ENCODE measurements at places on chromosomes 5 and 9. TPM values are rescaled to one million over a fixed set of nuclear protein-coding genes. Genes with fewer than 3 reads are reported as not detected.
A peak's percentile ranks its signal among the peaks of the same experiment; 100 is the strongest.

The TLX3 gene
- not detected for total RNA-seq

The STXBP1 gene
- 113 TPM for total RNA-seq

The SUB1 gene
- 147 TPM for total RNA-seq

The PPIC gene
- 25.1 TPM for total RNA-seq

The GOLGA2 gene
- total RNA-seq = 119 TPM

The PCDHA4 gene
- total RNA-seq = 0.85 TPM

The SPEF2 gene
- total RNA-seq = 14.4 TPM

The JAKMIP2 gene
- total RNA-seq = 14.6 TPM

DNA sequence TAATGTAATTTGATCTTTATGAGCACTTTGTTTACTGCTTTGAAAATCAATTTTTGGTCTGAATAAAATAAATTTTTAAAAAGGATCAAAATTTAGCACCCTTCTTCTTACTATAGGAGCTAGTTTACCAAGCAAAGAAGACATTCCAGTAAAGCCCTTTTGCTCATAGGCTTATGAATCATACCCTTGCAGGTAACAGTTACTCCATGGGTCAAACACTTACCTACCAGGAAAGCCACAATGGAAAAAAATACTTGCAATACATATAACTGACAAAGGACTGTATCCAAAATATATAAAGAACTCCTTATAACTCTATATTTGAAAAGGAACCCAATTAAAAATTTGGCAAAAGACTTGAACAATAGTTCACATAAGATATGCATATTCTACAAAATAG is 66.6 kb downstream of the SHOC1 start:
- no peak for DNase-seq

DNA sequence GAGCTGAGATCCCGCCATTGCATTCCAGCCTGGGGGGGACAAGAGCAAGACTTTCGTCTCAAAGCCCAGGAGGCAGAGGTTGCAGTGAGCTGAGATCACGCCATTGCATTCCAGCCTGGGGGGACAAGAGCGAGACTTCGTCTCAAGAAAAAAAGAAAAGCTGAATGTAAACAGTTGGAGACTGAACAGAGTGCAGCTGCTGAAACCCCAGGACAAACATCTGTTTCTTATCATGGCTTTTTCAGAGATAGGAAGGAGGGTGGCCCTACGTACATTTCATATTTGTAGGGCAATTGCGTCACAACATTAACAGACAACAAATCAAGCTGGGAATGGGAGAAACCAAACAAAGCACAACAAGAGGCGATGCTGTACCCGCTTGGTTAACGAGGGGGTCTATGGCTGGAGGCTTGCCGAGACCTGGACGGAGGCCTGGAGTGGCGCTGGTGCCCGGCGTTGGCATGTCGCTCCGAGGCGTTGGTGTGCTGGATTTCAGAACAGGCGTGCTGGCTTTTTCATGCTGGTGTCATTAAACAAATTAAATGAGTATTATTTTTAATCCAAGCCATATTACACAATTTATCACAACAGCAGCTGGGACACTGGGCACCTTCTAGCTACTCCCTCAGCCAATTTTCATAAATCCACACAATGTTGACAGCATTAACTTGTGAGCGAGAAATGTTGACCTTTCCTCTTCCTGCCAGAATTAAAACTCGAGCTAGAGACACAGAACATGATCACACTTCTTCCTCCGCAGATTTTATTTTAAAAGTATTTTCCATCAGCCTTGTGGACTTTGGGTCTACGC is 76.1 kb downstream of the TLE1 start:
- DNase-seq = peak; percentile 80

DNA sequence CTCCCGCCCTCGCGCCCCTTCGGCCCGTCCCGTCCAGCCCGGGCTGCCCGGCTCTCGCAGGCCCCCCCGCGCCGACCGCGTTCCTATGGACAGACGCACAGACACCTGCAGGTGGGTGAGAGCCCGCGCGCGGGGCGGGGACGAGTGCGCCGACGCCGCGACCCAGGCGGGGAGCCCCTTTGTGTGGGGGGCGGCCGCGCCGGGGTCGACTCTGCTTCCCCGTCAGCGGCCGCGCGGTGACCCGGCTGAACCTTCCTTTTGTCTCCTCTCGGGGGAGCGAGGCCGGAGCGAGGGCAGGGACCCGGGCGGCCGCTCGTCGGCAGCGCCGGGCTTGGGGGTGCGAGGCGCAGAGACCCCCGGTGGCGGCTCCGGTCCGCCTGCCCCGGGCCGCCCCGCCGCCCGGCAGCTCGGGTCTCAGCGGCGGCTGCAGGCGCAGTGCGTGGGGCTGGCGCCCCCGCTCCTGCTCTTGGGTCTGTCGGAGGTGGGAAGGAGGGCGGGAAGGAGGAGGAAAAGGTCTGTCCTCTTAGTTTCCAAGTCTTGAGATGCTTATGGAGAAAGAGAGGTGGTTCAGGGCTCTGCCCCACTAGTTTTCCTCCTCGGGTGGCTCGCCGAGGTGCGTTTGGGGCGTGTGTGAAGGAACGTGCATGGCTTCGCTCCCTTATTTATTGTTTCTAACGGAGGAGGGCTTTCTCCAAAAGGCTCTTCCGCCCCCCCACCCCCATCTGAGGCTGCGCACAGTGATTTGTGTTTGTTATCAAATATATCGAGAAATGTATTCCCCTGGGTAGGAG is 576 bp downstream of the KIAA1958 start:
- peak; percentile 76 for DNase-seq

DNA sequence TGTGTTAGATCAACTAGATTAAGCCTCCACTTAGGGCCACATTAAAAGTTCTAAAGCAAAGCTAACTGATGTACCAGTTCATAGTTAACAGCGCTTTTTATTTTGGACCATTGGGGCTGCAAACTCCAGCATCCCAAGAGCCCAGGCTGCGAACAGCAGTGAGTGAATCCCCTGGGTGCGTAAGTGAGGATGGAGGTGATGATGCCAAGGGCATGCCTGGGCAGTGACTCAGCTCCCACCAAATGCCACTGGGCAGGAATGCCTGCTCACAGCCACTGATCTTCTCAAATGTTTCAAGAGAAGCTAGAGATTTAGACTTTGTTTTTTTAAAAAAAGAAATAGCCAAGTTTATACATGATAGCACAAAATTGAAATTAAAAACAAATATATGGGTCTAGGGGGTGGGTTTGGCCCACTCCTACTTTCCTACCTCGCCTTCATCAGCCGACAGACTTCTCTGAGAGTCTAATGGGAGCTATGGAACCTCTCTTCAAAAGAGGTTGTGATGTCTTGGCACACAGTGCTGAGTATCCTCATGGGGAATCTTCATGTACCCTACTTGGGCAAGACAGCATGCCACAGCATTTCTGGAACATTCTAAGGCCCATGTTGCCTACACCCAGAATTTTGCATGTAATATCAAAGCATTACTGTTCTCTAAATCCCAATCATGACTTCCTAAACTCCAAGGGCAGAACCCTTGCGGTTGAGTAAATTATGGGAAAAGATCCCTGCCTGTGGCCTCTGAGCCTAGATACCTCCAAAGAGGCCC is 398.1 kb downstream of the EBF1 start:
- no peak for DNase-seq

DNA sequence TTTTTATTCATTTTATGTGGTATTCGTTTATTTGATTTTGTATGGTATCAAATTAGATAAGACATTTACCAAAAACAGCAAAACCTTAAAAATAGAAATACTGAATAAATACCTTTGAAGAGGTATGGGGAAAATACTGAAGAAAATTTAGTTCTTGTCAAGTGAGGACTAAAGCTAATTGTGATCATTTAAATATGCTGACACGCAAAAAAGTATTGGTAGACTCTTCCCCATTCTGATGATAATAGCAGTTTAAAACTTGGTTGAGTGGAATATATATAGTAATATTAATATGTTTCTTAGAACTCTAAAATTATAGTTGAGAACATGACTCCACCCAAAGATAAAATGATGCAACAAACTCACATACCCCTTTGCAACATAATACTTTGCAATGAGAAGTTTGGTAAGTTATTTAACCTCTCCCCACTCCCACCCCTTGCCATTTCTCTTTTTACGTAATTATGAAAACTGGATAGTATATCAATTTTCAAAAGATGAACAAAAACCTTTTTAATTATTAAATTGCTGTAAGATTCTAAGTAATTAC is 30.1 kb upstream of the SNX24 start:
- no peak for DNase-seq

DNA sequence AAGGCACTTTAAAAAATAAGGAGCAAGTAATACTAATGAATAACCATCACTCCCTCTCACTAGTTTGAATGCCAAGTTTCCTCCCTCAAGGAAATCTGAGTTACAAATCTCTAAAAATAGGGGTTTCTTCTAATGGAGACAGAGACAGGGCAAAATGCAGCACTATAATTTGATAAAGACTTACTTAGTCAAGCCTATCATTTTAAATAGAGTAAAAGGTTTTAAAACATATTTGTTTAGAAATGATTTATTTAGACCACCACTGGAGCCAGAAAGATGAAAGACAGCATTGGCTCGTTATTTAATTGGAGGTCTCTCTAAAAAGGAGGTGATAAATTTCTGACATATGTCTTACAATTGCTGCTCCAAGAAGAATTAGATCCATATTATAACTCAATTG is 228.7 kb downstream of the TLE1 start:
- DNase-seq = no peak

GRCh38 chr9:100437860-100438805 is 11.2 kb downstream of the MSANTD3 start:
- DNase-seq = peak; percentile 84

GRCh38 chr9:20237686-20238085 is 384.6 kb downstream of the MLLT3 start:
- no peak for DNase-seq

DNA sequence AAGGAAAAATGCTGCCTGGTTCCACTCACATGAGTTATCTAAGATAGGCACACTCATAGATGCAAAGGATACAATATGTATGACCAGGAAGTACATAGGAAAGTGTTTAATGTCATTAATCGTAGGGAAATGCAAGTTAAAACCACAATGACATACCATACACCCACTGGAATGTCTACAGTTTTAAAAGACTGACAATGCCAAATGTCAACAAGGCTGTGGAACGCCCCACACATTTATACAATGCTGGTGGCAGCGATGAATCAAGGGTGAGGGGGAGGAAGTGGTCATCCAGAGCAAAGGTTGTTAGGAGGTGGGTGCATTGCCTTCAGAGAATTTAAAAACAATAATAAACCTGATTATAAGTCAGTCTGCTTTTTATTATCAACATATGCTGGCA is 437.8 kb downstream of the ARHGEF28 start:
- no peak for DNase-seq

GRCh38 chr9:110153431-110153830 is 54.5 kb downstream of the C9orf152 start:
- no peak for DNase-seq

GRCh38 chr5:68415177-68416085 is 199.9 kb downstream of the PIK3R1 start:
- no peak for DNase-seq

DNA sequence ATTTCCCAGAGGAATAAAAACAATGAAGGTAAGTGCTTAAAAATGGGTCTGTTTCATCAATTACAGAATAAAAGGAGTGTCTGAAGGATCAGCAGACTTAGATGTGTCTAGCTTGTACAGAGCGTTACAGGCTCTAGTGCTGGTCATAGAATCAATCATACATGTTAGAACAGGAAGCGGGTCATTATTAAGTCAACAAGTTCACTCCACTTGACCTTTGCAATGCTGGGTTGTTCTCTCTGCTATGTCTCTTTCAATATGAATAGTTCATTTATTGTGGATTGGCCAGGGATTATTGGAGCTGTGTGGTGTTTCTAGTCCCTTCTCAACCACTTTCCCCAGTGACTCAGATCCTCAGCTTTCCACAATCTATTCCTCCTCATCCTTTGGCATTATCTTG is 20.7 kb upstream of the EGFLAM start:
- no peak for DNase-seq

DNA sequence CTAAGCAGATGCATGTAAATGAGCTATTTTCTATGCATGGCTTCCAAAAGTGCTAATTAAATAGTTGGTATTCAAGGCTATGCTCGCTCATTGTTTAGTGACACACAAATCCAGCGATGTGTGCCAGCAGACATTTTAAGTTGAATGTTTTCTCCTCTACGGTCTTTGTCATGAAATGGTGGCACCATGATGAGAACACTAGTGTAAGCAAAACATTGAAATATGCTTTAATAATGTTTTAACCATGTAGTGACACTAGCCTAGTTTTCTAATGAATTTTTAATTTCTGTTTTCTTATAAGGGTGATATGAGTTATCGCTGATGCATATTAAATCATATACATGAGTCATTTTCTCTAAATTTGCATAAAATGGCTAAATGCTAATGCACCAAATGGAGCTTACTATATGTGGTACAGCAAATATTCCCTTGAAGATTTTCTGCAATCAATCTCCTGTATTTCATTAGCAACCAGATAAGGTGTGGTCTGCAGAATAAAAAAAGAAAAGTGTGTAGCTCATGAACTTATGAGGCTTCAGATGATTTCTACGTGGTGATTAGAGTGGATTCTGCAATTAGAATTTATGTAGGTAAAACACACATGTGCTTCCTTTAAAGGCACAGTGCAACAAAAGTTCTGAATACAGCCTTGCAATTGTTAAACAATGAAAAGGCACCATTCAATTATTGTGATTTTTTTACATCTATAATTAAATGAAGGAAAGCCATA is 226.6 kb downstream of the MEF2C start:
- DNase-seq = no peak

DNA sequence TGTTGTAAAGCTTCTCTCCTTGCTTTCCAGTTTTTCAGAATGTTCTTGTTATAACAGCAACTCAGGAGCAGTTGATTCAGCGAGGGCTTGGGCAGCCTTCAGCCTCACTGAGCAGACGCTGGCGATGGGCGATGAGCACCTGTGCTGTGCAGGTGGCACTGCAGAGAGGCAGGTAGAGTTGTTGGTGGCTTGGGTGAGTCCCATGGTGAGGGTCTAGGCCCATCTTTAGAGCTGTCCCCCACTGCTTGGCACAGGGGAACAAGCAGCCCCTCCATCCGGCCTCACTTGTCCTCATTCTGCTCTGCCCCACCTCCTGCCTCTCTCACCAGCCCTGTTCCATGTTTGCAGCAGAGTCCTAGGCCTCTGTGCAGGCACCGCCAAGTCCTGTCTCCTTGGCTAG is 6.1 kb upstream of the CXCL14 start:
- DNase-seq = no peak

DNA sequence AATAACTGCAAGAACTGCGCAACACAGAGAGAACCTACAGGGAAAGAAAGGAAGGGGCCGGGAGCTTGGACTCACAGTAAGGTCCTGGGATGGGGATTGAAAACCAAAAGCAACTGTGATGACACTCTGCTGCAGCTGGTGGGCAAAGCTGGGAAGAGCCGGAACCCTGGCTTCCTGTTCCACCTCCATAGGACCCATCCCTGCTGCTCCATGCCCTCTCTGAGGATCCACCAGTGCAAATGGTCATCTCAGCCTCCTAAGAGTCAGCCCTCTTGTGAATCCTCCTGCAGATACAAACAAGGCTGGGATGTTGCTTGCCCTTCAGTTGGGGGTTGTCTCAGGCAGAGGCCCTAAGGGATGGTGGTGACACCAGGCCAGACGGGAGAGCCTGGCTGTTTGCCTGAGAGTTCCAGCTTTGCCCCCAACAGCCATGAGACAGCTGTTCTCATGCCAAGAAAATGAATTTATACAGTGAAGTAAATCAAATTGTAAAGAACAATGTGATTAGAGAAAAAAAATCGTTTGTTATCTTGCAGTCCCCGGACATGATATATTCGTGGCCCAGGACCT is 90.8 kb downstream of the TENT4A start:
- DNase-seq = no peak

GRCh38 chr9:19552282-19553105 is 143.7 kb downstream of the ACER2 start:
- DNase-seq = no peak

- DNase-seq = no peak
Measured at GRCh38 chr5:6979061-6979460, 265.8 kb downstream of the TENT4A start.

All from sciatic nerve (tissue), 2 donors.